ENCODE measurements at places on chromosomes 5 and 9. TPM values are rescaled to one million over a fixed set of nuclear protein-coding genes. Genes with fewer than 3 reads are reported as not detected.

The FNIP1 gene
- 17.5 TPM for total RNA-seq

- H3K4me3 ChIP-seq: no peak overlapping the region
- no peaks in the 10 kb centered on the region for H3K4me1 ChIP-seq
- no peak for DNase-seq
Observed at GRCh38 chr9:107547772-107548297, 58.3 kb upstream of the KLF4 start.

The C9orf50 gene
- total RNA-seq: not detected

The EIF4E1B gene
- total RNA-seq: not detected
